ENCODE measurements at places on chromosomes 1 and 21. TPM values are rescaled to one million over a fixed set of nuclear protein-coding genes. Genes with fewer than 3 reads are reported as not detected.

- DNase-seq: peak; percentile 69
- H3K27me3 ChIP-seq: no peaks in the 10 kb centered on the region
- H3K4me1 ChIP-seq: peaks cover 36% of the 10 kb centered on the region
- peak overlapping the region; percentile 100 for H3K27ac ChIP-seq
Observed at GRCh38 chr1:58784758-58785441, 1.1 kb upstream of the JUN start.

Gene GBP5
- total RNA-seq: 4.8 TPM

GRCh38 chr1:202888221-202888530, 773 bp downstream of the RABIF start:
- peaks cover 9% of the 10 kb centered on the region for H3K36me3 ChIP-seq
- peaks cover 13% of the 10 kb centered on the region for H3K4me1 ChIP-seq
- H3K27ac ChIP-seq: peak overlapping the region; percentile 94
- DNase-seq: no peak
- H3K27me3 ChIP-seq: no peaks in the 10 kb centered on the region
- H3K4me3 ChIP-seq: peak overlapping the region; percentile 85

Gene VCAM1
- not detected for total RNA-seq

- no peaks in the 10 kb centered on the region for H3K27me3 ChIP-seq
- H3K27ac ChIP-seq: no peak overlapping the region
- no peak for DNase-seq
- H3K4me1 ChIP-seq: peaks cover 15% of the 10 kb centered on the region
Observed at GRCh38 chr1:58917436-58917835, 133.6 kb upstream of the JUN start.

DNA sequence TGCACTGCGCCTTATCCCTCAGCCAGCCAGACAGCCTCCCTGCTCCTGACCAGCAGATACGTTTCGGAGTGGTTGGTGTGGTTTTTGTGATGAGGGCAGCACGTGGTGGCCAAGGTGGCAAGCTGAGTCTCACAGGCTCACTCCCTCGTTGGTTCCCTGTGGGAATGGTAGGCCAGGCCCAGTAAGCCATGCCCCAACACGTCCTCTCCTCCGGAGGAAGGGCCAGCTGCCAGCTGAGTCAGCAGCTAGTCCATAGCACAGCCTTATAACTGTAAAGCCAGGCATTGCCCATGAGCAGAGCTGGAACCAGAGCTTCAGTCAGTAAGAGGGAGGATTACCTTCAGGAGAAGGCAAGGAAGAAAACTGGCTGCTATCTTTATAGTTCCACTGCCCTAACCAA, 29.5 kb downstream of the SZRD1 start:
- H3K27ac ChIP-seq: peak overlapping the region; percentile 11
- no peak for DNase-seq
- H3K4me1 ChIP-seq: peaks cover 47% of the 10 kb centered on the region
- H3K27me3 ChIP-seq: no peaks in the 10 kb centered on the region
- H3K4me3 ChIP-seq: no peak overlapping the region

DNA sequence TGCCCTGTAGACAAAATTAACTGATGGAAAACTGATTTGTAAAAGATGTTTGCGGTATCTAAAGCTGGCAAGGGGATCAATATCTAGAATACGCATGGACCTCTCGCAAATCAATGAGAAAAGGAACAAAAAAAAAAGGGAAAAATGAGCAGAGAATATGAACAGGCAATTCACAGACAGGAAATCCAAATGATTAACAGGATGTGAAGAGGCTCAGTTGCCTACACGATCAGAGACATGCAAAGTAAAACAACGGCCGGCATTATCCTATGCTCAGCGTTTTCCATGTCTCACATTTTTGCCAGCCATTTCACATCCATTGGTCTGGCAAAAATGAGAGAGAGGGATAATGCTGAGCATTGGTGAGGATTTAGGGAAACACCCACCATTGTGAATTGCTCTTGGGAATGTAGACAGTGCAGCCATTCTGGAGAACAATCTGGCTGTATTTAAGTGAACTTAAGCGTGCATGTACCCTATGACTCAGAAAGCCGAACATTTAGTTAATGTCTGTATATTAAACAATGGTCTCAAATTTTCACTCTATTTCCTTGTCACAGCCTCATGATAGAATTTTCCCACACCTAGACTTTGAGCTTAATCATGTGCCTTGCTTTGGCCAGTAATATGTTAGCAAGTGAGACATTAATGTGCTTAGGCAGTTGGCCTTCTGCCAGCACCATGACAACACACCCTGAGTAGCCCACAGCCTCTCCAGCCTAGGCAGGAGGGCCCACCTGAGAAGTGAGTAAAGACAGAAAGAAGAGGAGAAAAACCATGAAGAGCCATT, 61.0 kb upstream of the NBPF3 start:
- H3K4me3 ChIP-seq: no peak overlapping the region
- DNase-seq: no peak
- peaks cover 52% of the 10 kb centered on the region for H3K4me1 ChIP-seq
- no peaks in the 10 kb centered on the region for H3K27me3 ChIP-seq

Gene PTPN22
- 1.1 TPM for total RNA-seq

GRCh38 chr21:45543710-45544448, 1.6 kb upstream of the SLC19A1 start:
- no peaks in the 10 kb centered on the region for H3K27me3 ChIP-seq
- no peaks in the 10 kb centered on the region for H3K36me3 ChIP-seq
- H3K27ac ChIP-seq: no peak overlapping the region
- DNase-seq: no peak
- H3K4me3 ChIP-seq: no peak overlapping the region
- H3K4me1 ChIP-seq: peaks cover 11% of the 10 kb centered on the region

Gene C4BPA
- not detected for total RNA-seq

Gene PTPN7
- 5.5 TPM for total RNA-seq

Gene CELA3A
- not detected for total RNA-seq

Gene SPATA21
- not detected for total RNA-seq

Gene SFN
- 2,183 TPM for total RNA-seq

Gene TSTD1
- total RNA-seq: 69.3 TPM

GRCh38 chr1:205287767-205288559, 33.6 kb downstream of the NUAK2 start:
- no peak overlapping the region for H3K4me3 ChIP-seq
- H3K27ac ChIP-seq: peak overlapping the region; percentile 69
- H3K27me3 ChIP-seq: no peaks in the 10 kb centered on the region
- H3K4me1 ChIP-seq: peaks cover 43% of the 10 kb centered on the region

GRCh38 chr21:25557180-25557579, 50.1 kb downstream of the MRPL39 start:
- no peak overlapping the region for H3K27ac ChIP-seq
- DNase-seq: no peak
- H3K4me1 ChIP-seq: no peaks in the 10 kb centered on the region
- no peak overlapping the region for H3K4me3 ChIP-seq

GRCh38 chr1:91499904-91500755, 521 bp upstream of the CDC7 start:
- peak overlapping the region; percentile 77 for H3K4me3 ChIP-seq
- H3K4me1 ChIP-seq: peaks cover 4% of the 10 kb centered on the region
- H3K27ac ChIP-seq: peak overlapping the region; percentile 87
- no peaks in the 10 kb centered on the region for H3K36me3 ChIP-seq
- no peaks in the 10 kb centered on the region for H3K27me3 ChIP-seq

Gene MFAP2
- not detected for total RNA-seq

Gene TTC34
- total RNA-seq: 0.04 TPM

DNA sequence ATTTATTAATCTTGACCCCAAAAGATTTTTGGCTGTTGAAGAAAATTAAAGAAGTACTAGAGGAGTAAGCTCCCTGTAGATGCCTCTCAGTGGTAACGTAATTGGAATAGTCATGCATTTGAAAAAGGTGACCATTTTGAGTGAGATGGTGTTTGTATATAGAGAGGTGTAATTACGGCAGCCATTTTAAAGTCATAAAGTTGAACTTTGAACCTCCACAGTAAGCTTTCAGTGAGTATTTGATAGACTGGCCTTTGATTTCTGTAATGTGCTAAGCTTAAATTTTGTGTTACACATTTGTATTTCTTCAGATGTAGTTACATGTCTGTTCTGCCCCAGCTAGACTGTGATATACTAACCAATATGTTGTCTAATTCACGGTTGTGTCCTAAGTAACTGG, 21.5 kb upstream of the TMCO2 start:
- H3K36me3 ChIP-seq: no peaks in the 10 kb centered on the region
- no peak overlapping the region for H3K4me3 ChIP-seq
- H3K27me3 ChIP-seq: no peaks in the 10 kb centered on the region
- H3K27ac ChIP-seq: no peak overlapping the region

Gene ZFP69B
- total RNA-seq: 0.57 TPM

- no peaks in the 10 kb centered on the region for H3K4me1 ChIP-seq
- H3K27ac ChIP-seq: no peak overlapping the region
- DNase-seq: no peak
- no peaks in the 10 kb centered on the region for H3K27me3 ChIP-seq
- H3K4me3 ChIP-seq: no peak overlapping the region
Observed at GRCh38 chr1:192088496-192088895, 69.8 kb upstream of the RGS18 start.

Gene TGFB2
- total RNA-seq: 0.42 TPM

DNA sequence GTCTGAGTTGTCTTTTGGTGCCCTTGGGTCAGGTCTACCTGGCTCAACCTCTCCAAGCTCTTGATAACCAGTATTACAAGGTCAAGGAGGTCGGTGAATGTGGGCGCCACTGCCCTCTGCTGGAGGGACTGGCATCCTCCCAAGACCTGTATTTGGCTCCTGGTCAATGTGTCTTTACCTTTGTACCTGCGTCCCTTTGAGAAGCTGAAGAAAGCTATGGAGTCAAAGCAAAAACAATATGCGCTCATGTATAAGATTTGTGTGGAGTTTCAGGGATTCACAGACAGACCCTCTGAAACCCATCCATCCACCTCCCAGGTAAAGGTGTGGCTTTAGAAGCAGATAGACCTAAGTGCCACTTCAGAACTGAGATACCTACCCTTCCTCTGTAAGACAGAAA, 61.8 kb upstream of the NBL1 start:
- DNase-seq: no peak
- no peaks in the 10 kb centered on the region for H3K27me3 ChIP-seq
- H3K4me3 ChIP-seq: no peak overlapping the region
- no peaks in the 10 kb centered on the region for H3K4me1 ChIP-seq
- no peaks in the 10 kb centered on the region for H3K36me3 ChIP-seq

GRCh38 chr21:41217671-41218385, 49.9 kb downstream of the BACE2 start:
- H3K36me3 ChIP-seq: no peaks in the 10 kb centered on the region
- H3K27me3 ChIP-seq: no peaks in the 10 kb centered on the region
- H3K4me3 ChIP-seq: no peak overlapping the region
- no peak for DNase-seq
- H3K4me1 ChIP-seq: peaks cover 46% of the 10 kb centered on the region

Gene PLEKHG5
- total RNA-seq: 35.9 TPM

GRCh38 chr1:193520472-193520871, 334.1 kb upstream of the B3GALT2 start:
- no peaks in the 10 kb centered on the region for H3K27me3 ChIP-seq
- no peak overlapping the region for H3K27ac ChIP-seq
- no peaks in the 10 kb centered on the region for H3K36me3 ChIP-seq
- H3K4me3 ChIP-seq: no peak overlapping the region
- no peak for DNase-seq

DNA sequence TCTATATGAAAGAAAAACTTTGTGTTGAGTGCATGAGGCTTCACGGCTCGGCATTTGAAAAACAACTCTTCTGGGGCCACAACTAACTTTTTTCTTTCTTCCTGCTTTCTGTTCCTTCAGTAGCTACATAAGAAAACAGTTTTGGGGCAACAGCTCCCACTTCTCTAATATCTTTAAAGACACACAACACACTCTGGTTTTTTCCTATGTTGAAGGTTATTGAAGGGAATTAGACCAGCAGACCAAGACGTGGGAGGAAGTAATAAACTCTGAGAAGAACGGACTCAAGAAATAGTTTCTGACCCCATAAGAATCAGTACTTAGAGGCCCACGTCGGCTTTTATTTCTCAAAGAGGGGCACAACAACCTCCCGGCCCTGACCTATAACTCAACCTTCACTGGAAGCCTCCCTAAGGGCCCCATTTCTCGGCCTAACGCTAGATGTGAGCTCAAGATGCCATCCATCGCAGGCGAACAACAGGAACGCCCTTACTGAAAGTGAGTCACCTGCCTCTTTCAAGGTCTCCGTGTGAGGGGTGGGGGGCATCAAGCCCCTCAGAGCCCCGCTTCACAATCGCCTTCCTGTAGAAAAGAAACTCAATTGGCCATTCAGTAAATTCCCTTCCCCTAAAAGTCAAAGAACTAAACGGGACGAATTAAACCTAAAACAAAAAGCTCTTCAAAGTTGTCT, 844 bp downstream of the ZMYM6 start:
- H3K4me3 ChIP-seq: peak overlapping the region; percentile 75
- H3K27ac ChIP-seq: peak overlapping the region; percentile 95
- DNase-seq: no peak
- H3K4me1 ChIP-seq: peaks cover 10% of the 10 kb centered on the region

GRCh38 chr1:55214212-55214933, 791 bp downstream of the USP24 start:
- no peak for DNase-seq
- H3K27ac ChIP-seq: peak overlapping the region; percentile 94
- peaks cover 66% of the 10 kb centered on the region for H3K4me1 ChIP-seq
- peak overlapping the region; percentile 80 for H3K4me3 ChIP-seq

DNA sequence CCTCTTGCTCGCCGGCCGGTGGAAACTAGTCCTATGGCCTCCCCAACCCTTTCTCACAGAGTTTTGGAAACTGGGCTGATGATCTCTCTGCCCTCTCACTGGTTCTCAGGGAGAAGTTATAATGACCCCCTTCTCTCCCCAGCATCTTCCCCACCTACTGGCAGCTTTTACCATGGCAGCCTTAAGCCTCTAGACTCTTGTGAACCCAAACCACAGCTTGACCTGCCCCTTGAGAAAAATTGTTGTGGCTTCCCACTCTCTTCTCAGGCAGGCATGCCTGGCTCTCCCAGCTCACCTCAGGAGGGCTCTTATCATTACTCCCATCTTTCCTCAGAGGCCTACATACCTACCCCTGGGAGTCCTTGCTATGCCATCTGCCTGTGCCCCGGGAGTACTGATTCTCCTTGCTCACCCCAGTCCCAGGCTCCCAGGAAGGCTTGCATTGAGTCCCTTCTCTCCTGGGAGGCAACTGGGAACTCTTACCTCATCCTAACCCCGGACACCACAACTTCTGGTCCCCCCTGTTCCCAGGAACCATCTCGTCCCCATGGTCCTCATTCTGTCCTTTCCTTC, 1.6 kb downstream of the NSUN4 start:
- H3K4me1 ChIP-seq: peaks cover 4% of the 10 kb centered on the region
- peak overlapping the region; percentile 97 for H3K27ac ChIP-seq
- no peak overlapping the region for H3K4me3 ChIP-seq
- no peak for DNase-seq
- no peaks in the 10 kb centered on the region for H3K27me3 ChIP-seq

DNA sequence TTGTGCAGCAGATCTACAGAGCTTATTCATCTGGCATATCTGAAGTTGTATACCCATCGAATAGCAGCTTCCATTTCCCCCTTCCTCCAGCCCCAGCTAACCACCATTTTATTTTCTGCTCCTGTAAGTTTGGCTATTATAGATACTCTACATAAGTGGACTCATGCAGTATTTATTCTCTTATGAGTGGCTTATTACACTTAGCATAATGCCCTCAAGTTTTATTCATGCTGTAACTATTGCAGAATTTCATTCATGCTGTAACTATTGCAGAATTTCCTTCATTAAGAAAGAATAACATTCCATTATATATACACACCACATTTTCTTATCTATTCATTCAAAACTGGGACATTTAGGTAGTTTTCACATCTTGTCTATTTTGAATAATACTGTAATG, 30.5 kb upstream of the IFI16 start:
- no peak for DNase-seq
- no peaks in the 10 kb centered on the region for H3K27me3 ChIP-seq
- H3K4me3 ChIP-seq: no peak overlapping the region
- H3K27ac ChIP-seq: no peak overlapping the region
- no peaks in the 10 kb centered on the region for H3K4me1 ChIP-seq

- H3K27me3 ChIP-seq: no peaks in the 10 kb centered on the region
- no peak for DNase-seq
- peaks cover 60% of the 10 kb centered on the region for H3K36me3 ChIP-seq
- no peaks in the 10 kb centered on the region for H3K4me1 ChIP-seq
- H3K4me3 ChIP-seq: no peak overlapping the region
Observed at GRCh38 chr1:110024613-110025012, 9.8 kb upstream of the STRIP1 start.

All from esophagus squamous epithelium (tissue), 5 donors.